ENCODE measurements at places on chromosomes 4 and X.

DNA sequence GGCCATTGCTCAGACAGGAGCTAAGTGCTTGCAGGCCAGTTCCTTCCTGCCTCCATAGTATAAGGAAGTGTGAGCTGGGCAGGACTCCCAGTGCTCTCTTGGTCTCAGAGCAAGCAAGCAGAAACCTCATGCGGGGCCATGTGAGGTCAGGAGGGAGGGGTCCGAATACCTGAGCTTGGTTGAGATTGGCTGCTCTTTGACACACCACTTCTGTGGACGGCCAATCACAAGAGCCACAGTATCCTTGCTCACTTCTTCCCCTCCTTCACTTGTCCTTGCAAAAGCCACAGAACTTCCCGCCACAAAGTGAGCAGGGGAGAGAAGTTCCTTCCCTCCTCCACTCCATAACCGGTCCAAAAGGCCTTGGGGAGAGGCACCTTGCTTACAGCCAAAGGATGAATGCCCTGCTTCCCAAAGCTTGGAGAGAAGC, 56.7 kb downstream of the PRPS1 start:
- peak; percentile 47 for DNase-seq

- no peak for DNase-seq
Measured at GRCh38 chr4:119580293-119580692, 48.3 kb downstream of the PDE5A start.

- no peak for DNase-seq
Measured at GRCh38 chr4:177123811-177124210, 185.9 kb upstream of the NEIL3 start.

- DNase-seq, result no peak
Measured at GRCh38 chr4:78629991-78630541, 78.5 kb downstream of the ANXA3 start.

DNA sequence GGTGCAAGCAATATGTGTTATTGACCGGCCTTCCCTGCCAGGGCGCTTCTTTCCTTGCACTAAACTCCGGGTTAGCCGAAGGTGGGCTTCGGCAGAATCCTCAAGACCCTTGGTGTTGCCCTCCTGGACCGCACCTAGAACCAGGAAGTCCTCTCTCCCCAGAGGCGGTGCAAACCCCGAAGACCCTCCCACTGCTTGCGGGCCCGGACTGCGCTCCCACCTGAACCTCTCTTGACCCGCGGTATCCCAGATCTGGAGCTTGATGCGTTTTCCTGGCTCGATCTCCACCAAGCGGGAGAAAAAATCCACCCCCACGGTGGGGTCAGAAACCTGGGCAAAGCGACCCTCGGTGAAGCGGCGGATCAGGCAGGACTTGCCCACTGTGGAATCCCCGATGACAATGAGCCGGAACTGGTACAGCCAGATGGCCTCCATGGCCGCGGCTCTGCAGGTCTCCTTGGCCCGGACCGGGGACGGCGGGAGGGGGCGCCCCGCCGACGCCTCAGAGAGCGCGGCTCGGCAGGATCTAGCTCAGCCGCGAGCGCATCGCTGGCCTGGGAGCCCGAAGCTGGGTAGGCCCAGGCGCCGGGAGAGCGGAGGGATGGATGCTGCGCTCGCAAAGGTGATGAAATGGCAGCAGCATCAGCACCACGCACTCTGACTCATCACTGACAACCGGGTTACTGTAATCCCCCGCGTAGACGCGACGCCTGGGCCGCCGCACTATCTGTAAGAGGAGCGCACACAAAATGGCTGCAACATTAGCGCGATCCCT, at the start of gene RAB39B:
TSS of gene RAB39B (minus strand) at position 638 of the 775 bp plus-strand sequence. CDS start at position 435, 203 bp downstream.
- DNase-seq, result peak; percentile 74

GRCh38 chr4:139454111-139455045, at the start of gene RAB33B:
TSS of gene RAB33B (plus strand) at chr4:139454121. CDS start at chr4:139454196, 75 bp downstream.
- DNase-seq, result peak; percentile 18

DNA sequence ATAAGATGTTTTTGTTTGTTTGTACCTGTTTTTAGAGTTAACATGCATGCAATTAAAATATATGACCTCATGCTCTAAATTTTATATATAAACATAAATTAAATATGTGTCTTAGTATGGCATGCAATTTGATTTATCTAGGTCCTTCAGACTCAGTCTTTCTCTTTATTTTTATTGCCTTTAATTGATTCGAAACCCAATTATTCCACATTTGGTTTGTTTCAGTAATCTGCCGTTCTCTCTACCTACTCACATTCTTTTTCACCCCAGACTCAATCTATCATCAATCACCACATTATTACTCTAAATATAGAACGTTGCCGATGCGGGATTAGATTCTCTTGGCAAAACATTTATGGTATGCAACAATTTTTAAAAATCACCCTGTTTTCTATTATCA, 1492.8 kb downstream of the RAPGEF2 start:
- no peak for DNase-seq

DNA sequence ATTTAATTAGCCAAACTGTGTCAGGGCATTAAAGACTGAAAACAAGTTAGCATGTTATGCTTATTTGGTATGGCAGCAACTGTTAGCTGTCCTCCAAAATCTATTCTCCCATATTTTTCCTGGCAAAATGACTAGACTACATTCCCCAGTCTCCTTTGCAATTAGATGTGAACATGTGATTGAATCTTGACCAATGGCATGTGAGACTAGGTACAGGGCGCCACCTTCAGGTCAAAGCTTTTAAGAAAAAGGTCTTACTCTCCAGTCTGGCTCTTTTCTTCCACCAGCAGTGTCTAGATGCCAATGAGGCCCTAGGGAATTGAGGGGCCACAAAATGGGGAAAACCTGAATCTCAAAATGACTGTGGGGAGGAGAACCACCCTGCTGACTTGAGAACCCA, 408.2 kb downstream of the SMARCA1 start:
- DNase-seq, result peak; percentile 72

- no peak for DNase-seq
Measured at GRCh38 chr4:56745042-56745441, 63.9 kb upstream of the HOPX start.

- DNase-seq, result no peak
Measured at GRCh38 chr4:185554365-185555126, 19.2 kb upstream of the PDLIM3 start.

GRCh38 chr4:175961604-175962003, 104.0 kb upstream of the WDR17 start:
- no peak for DNase-seq

- DNase-seq, result no peak
Measured at GRCh38 chrX:30275498-30275897, 28.6 kb downstream of the MAGEB1 start.

- DNase-seq, result no peak
Measured at GRCh38 chr4:107689912-107690587, 30.0 kb downstream of the PAPSS1 start.

Measured in HEK293T (cell line).